ENCODE measurements at places on chromosomes 1 and 21. TPM values are rescaled to one million over a fixed set of nuclear protein-coding genes. Genes with fewer than 3 reads are reported as not detected.

DNA sequence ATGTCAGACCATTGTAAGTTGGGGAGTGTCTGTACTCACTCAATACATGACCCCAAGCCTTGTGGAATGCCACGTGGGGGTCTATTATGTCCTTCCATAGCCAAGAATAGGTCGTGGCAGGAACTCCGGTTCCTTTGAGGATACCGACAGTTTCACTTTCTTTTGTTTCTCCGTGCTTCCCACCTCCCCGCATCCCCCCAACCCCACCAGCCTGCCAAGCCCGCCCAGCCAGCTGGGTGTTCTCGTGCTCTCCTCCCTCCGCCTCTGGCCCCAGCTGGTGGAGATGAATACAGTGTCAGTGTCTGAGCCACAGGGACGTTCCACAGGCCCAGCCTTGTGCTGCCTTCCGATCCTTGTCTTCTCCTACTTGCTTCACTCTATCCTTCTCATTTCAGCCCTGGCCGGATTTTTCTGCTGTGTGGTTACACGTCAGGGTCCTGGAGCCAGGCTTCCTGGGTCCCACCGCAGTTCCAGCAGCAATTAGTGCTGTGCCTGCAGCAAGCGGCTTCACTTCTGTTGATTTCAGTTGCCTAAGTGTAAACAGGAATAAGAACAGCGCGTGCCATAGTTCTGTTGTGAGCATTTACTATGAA lies 4.1 kb upstream of the AGTRAP start:
- H3K27me3 ChIP-seq, result no peaks in the 10 kb centered on the region
- peak; percentile 67 for DNase-seq
- peak overlapping the region; percentile 41 for H3K4me3 ChIP-seq
- H3K36me3 ChIP-seq, result no peaks in the 10 kb centered on the region
- peak overlapping the region; percentile 55 for H3K27ac ChIP-seq

DNA sequence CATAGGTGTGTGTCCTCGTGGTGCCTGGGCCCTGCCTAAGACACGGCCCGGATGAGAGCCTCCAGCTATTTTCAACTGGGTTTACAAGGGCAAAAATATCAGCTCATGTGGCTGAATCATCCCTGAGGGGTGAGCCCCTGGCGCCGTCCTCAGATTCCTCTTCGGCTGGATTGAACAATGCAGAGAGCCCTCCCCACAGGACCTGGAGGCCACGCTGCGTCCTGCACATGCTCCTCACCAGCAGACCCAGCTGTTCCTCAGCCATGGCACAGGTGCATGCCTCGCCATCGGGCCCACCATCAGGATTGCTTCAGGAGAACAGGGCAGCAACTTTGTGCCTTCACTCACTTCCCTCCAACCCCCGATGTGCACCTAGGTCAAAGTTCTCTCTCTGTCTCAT lies 35.3 kb downstream of the TFF3 start:
- no peak for DNase-seq
- H3K4me1 ChIP-seq, result no peaks in the 10 kb centered on the region
- no peak overlapping the region for H3K27ac ChIP-seq
- no peaks in the 10 kb centered on the region for H3K36me3 ChIP-seq

- no peak overlapping the region for H3K4me3 ChIP-seq
- no peak for DNase-seq
- H3K27ac ChIP-seq, result no peak overlapping the region
Observed at GRCh38 chr1:154856544-154856943, 13.5 kb downstream of the KCNN3 start.

DNA sequence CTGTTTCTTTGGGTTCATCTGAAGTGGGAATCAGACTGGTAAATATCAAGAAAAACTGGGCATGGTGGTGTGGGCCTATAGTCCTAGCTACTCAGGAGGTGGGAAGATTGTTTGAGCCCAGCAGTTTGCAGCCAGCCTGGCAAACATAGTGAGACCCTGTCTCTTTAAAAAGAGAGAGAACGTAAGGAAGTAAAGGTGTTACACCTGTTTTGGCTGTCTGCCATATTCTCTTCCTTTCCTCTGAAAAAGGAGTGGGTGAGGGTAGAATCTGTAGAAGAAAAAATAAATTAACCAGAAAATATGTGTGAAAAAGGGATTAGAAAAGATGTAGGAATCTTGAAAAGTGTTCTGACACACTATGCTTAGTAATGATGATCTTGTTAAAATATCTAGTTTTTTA lies 20.0 kb downstream of the AHCYL1 start:
- no peak for DNase-seq
- peak overlapping the region; percentile 91 for H3K27ac ChIP-seq
- peaks cover 7% of the 10 kb centered on the region for H3K36me3 ChIP-seq
- peak overlapping the region; percentile 43 for H3K4me3 ChIP-seq

DNA sequence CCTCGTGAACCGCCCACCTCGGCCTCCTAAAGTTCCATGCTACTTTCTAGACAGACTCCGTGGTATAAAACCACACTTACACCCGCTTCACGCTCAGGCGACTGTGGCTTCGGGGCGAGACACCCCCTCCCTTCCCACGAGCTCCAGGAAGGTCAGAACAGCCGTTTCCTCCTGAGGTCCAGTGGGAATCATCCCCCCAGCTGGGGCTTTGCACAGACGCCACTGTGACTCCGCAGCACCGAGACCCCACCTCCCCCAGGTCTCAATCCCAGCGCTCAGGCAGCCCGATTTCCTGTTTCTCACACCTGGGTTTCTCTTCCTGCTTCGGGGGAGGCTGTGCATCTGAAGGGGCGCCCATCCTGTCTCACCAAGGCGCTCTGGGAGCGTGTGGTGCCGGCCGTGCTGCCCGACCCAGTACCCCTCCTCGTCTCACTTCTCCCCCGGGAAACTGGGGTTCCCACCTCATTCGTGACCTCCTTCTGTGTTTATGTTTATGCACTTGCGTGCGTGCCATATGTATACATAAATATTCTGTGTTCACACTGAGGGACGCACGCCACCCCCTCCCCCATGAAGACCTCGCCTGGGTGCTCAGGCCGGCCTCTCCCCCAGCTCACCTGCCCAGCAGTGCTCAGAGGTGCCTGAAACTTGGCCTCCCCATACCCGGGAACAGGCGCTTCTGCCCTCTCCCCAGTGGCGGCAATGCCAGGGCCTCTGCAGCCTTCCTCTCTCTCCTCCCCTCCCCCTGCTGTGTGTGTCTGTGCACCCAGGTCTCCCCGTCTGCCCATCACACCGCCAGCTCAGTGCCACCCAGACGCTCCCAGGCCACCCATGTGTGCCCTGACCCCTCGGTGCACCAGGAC lies 14.6 kb downstream of the SLC35E2B start:
- H3K4me3 ChIP-seq, result no peak overlapping the region
- peaks cover 7% of the 10 kb centered on the region for H3K36me3 ChIP-seq
- no peak for DNase-seq
- peak overlapping the region; percentile 84 for H3K27ac ChIP-seq
- no peaks in the 10 kb centered on the region for H3K27me3 ChIP-seq

GRCh38 chr1:184223216-184223615 lies 163.6 kb upstream of the C1orf21 start:
- peaks cover 30% of the 10 kb centered on the region for H3K27me3 ChIP-seq
- DNase-seq, result peak; percentile 75
- 0 out of 2 replicates have a peak, but pooled peaks cover 3% of the 10 kb centered on the region for H3K4me1 ChIP-seq
- no peak overlapping the region for H3K4me3 ChIP-seq

GRCh38 chr1:181430015-181430885 lies 53.1 kb upstream of the CACNA1E start:
- peaks cover 13% of the 10 kb centered on the region for H3K27me3 ChIP-seq
- H3K4me1 ChIP-seq, result peaks cover 8% of the 10 kb centered on the region
- DNase-seq, result no peak

DNA sequence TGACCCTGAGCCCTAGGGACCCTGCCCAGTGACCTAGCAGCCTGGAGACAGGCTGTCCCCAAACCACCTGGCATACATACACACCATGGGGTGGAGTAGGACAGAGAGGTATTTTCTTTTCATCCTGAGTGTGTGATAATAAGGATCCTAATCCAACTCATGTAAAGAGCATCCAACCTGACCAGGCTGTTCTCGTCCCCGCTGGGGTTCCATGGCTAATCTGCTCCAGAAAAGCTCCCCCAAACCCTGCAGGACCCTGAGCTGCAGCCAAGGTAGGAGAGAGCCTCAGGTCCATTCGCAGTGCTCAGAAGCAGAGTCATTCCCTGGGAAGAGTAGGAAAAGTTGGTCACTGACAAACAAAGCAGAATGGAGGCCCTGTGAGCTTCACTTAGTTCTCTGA lies 31.4 kb downstream of the KCND3 start:
- H3K4me3 ChIP-seq, result no peak overlapping the region
- H3K36me3 ChIP-seq, result no peaks in the 10 kb centered on the region
- H3K4me1 ChIP-seq, result no peaks in the 10 kb centered on the region
- H3K27ac ChIP-seq, result no peak overlapping the region

- peaks cover 40% of the 10 kb centered on the region for H3K36me3 ChIP-seq
- H3K4me1 ChIP-seq, result peaks cover 21% of the 10 kb centered on the region
- H3K27me3 ChIP-seq, result no peaks in the 10 kb centered on the region
- H3K4me3 ChIP-seq, result no peak overlapping the region
Observed at GRCh38 chr1:155177918-155178281, 4.3 kb downstream of the TRIM46 start.

- H3K27ac ChIP-seq, result no peak overlapping the region
- H3K36me3 ChIP-seq, result peaks cover 18% of the 10 kb centered on the region
- no peak for DNase-seq
- H3K4me1 ChIP-seq, result peaks cover 8% of the 10 kb centered on the region
- no peaks in the 10 kb centered on the region for H3K27me3 ChIP-seq
- no peak overlapping the region for H3K4me3 ChIP-seq
Observed at GRCh38 chr1:57249511-57249910, 174.3 kb downstream of the DAB1 start.

DNA sequence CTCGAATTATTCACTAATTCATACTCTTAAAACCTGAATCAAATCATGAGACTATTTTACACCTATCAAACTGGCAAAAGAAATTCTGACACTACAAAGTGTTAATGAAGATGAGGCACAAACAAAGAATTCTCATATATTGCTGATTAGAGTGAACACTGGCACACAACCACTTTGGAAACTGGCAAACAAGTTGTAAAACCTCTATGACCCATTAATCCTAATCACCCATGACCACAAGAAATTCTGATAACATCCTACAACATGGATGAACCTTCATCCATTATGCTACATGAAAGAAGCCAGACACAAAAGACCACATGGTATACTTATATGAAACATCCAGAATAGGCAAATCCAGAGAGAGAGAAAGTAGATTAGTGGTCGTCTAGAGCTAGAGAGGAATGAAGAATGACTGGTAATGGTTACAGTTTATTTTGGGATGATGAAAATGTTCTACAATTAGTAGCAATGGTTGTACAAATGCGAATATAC lies 8.5 kb downstream of the GPBP1L1 start:
- H3K27ac ChIP-seq, result peak overlapping the region; percentile 61
- peaks cover 72% of the 10 kb centered on the region for H3K4me1 ChIP-seq
- no peaks in the 10 kb centered on the region for H3K36me3 ChIP-seq
- H3K27me3 ChIP-seq, result no peaks in the 10 kb centered on the region
- no peak for DNase-seq

DNA sequence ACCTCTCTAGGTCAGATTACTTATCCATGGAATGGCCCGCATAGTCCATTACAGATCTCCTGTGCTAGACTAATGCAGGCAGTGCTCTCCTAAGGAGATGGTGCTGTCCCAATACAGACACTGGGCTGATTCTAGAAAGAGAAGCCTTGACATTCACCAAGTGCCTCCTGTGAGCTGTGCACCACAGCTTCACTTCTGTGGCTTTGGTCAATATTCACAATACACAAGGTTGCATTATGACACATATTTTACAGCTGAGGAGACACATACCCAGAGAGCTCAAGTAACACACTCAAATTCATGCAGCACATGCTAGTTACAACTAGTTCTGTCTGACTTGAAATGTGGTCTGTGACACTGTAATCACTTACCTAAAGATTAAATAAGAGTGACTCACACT lies 59.4 kb upstream of the LRRC8B start:
- H3K4me3 ChIP-seq, result no peak overlapping the region
- no peak for DNase-seq
- H3K27ac ChIP-seq, result no peak overlapping the region
- no peaks in the 10 kb centered on the region for H3K36me3 ChIP-seq
- no peaks in the 10 kb centered on the region for H3K27me3 ChIP-seq
- H3K4me1 ChIP-seq, result no peaks in the 10 kb centered on the region

DNA sequence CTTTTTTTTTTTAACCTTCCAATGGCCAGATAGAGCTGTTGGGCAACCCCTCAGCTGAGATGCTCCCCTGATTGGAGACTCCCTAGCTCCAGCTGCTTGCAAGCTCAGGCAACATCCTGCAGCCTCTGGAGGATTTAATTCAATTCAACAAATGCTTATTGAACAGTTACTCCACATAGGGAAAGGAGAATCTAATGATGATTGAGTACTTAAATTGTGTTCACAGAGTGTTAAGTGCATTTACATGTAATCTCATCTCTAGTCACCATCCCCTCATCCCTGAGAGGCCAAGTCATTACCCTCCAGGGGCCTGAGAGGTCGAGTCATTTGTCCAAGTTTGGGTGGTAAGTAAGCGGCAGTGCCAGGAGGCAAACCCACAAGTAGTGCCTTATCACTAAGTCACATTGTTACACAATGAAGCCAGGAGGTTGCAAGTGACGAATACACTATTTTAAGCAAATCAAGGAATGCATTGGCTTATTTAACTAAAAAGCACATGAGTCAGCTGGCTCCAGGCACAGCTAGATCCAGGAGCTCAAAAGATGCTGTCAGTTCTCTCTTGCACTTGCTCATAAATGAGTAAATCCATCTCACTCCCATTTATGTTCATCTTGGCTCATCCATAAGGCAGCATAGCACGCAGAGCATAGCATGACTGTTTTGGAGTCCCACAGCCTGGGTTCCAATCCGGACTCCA lies 64.3 kb downstream of the OPTC start:
- H3K4me3 ChIP-seq, result no peak overlapping the region
- no peak overlapping the region for H3K27ac ChIP-seq
- DNase-seq, result no peak
- H3K27me3 ChIP-seq, result no peaks in the 10 kb centered on the region
- H3K36me3 ChIP-seq, result no peaks in the 10 kb centered on the region
- peaks cover 41% of the 10 kb centered on the region for H3K4me1 ChIP-seq

C1orf210 gene
- 11.7 TPM for total RNA-seq

ATP1A2 gene
- 25.6 TPM for total RNA-seq

RHOU gene
- total RNA-seq, result 5.8 TPM

CD1E gene
- total RNA-seq, result not detected

PTCH2 gene
- 1.1 TPM for total RNA-seq

TAGLN2 gene
- total RNA-seq, result 66.9 TPM

Measured in WTC11 (cell line).